ENCODE measurements at places on chromosomes 13 and 19.

GRCh38 chr13:111005364-111005763 lies 90.5 kb upstream of the ANKRD10 start:
- DNase-seq, result peak; percentile 25

GRCh38 chr13:110651726-110652230 lies 36.4 kb downstream of the NAXD start:
- DNase-seq, result no peak

DNA sequence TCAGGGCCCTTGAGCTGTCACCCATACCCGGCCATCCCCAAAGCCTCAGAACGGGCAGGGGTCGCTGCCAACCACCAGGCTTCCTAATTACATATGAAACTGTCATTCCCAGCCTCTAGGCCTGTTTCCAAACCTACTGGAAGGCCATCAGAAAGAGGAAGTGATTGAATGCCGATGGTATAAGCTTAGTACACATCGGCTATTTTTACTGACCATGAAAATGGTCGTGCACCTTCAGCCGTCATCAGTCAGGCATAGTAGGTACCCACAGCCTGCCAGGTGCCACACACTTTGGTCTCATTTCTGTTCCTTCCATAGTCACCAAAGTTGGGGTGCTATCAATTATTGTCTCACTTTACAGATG lies 10.2 kb downstream of the KRI1 start:
- no peak for DNase-seq

GRCh38 chr19:4338441-4339355 lies at the start of gene STAP2:
TSS of gene STAP2 (minus strand) at chr19:4338827. CDS start at chr19:4338753, 74 bp downstream.
- DNase-seq, result peak; percentile 17

- no peak for DNase-seq
Measured at GRCh38 chr19:18344582-18344950, 4.2 kb downstream of the PGPEP1 start.

DNA sequence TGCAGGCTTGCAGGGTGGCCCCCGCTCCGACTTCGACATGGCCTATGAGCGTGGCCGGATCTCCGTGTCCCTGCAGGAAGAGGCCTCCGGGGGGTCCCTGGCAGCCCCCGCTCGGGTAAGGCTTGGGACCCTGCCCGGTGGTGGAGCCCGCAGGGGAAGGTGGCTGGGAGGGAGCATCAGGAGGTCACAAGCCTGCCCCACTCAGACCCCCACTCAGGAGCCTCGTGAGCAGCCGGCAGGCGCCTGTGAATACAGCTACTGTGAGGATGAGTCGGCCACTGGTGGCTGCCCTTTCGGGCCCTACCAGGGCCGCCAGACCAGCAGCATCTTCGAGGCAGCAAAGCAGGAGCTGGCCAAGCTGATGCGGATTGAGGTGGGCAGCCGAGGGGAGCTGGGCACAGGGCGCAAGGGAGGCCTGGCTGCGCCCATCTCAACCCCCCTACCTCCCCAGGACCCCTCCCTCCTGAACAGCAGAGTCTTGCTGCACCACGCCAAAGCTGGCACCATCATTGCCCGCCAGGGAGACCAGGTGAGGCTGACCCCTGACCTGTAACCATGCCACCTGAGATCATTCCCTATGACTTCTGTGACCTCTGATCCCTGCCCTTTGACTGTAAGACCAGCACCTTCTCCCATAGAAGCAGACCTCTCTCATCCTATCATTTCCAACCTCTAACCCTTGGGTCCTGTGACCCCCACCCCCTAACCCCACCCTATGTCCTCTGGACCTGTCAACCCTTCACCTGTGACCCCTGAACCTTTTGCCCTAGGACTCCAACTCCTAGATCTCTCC lies 7.2 kb downstream of the PNPLA6 start:
- no peak for DNase-seq

- DNase-seq, result no peak
Measured at GRCh38 chr19:12043752-12044422, 8.4 kb upstream of the ZNF433 start.

GRCh38 chr13:26679411-26680122 lies 81.0 kb downstream of the GPR12 start:
- DNase-seq, result peak; percentile 57

GRCh38 chr13:78806457-78806856 lies 147.5 kb upstream of the OBI1 start:
- peak; percentile 3 for DNase-seq

Data from iris pigment epithelial cell (primary cell).